ENCODE measurements at places on chromosomes 3 and 15.

- DNase-seq, result no peak
- no peak overlapping the region for H3K4me3 ChIP-seq
- no peak overlapping the region for H3K27ac ChIP-seq
- H3K36me3 ChIP-seq, result peaks cover 4% of the 10 kb centered on the region
- H3K27me3 ChIP-seq, result no peaks in the 10 kb centered on the region
- H3K4me1 ChIP-seq, result no peaks in the 10 kb centered on the region
Measured at GRCh38 chr3:58288011-58288728, 17.9 kb upstream of the RPP14 start.

GRCh38 chr15:40065166-40065565 lies 26.2 kb upstream of the SRP14 start:
- H3K27me3 ChIP-seq, result no peaks in the 10 kb centered on the region
- H3K4me1 ChIP-seq, result peaks cover 14% of the 10 kb centered on the region
- no peak overlapping the region for H3K4me3 ChIP-seq

DNA sequence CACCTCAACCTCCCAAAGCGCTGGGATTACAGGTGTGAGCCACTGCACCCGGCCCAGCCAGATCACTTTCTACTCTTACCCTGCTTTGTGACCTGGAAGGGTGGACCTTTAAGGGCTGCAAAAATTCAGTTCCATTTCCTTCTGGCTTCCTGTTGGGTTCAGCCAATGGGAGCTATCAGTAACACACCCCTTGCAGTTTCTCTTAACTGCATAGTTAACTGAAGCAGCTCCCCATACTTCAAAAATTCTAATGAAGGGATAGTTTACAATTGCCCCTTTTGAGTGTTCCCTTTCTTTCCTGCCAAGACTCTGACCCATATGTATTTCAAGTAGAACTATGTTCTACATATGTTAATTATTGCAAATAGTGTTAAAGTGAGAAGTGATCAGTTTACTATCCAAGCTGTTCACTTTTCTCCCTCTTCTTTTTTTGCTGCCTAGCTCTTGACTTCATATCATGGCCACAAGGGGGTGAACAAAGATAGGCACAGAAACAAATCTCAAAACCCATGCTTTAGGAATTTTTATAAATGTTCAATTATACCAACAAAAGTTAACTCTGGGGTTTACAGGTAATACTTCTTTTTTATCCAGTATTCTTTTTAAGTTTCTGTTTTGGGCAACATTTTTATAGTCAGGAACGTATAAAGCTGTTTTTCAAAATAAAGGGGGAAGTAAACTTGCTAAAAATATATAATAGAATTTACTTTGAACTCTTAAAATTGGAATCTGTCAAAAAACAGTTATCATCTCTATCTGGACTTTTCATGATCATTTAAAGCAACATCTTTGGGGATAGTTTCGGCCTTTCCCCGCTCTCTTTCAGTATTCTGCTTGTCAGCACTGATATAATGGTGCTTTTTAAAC lies 8.1 kb downstream of the PGBD4 start:
- peaks cover 2% of the 10 kb centered on the region for H3K4me1 ChIP-seq
- no peaks in the 10 kb centered on the region for H3K27me3 ChIP-seq
- no peak for DNase-seq

GRCh38 chr3:56889131-56889530 lies 87.4 kb upstream of the ARHGEF3 start:
- H3K27me3 ChIP-seq, result peaks cover 7% of the 10 kb centered on the region
- no peaks in the 10 kb centered on the region for H3K36me3 ChIP-seq
- no peak for DNase-seq
- H3K27ac ChIP-seq, result no peak overlapping the region
- no peak overlapping the region for H3K4me3 ChIP-seq

GRCh38 chr3:100260081-100260684 lies 609 bp upstream of the TBC1D23 start:
- peak overlapping the region; percentile 99 for H3K27ac ChIP-seq
- DNase-seq, result peak; percentile 45

DNA sequence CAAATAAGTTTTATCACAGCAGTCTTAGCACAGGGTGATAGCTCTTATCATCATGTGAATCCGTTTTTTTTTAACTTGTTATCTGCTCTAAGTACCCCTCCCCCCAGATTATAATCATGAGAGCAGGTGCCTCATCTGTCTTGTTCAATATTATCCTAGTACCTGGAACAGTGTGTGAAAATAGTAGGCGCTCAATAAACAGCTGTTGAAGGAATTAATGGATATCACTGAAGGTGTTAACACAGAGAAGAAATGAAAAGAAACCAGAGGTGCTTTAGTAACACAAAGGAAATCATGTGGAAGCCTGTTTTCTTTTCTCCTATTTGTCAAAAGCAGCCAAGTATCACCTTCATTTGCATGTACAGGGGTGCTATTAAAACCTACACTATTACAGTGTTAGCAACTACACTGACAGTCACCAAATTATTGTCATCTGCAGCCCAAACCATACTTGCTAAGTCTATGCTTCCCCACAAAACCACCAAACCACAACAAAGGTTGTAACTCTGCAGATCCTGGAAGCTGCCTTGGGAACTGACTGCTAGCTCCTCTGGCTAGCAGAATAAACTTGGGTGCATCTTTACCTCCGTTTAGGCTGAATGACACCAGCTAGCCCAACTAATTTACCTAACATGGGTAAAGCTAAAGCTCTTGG lies 2.9 kb downstream of the XPC start:
- DNase-seq, result no peak
- H3K27ac ChIP-seq, result no peak overlapping the region
- H3K4me3 ChIP-seq, result no peak overlapping the region
- peaks cover 45% of the 10 kb centered on the region for H3K4me1 ChIP-seq

GRCh38 chr3:131544557-131544956 lies 41.8 kb upstream of the MRPL3 start:
- no peak overlapping the region for H3K27ac ChIP-seq
- H3K4me1 ChIP-seq, result no peaks in the 10 kb centered on the region

- H3K4me1 ChIP-seq, result peaks cover 27% of the 10 kb centered on the region
- DNase-seq, result no peak
- no peaks in the 10 kb centered on the region for H3K27me3 ChIP-seq
- no peaks in the 10 kb centered on the region for H3K36me3 ChIP-seq
- H3K4me3 ChIP-seq, result no peak overlapping the region
- H3K27ac ChIP-seq, result no peak overlapping the region
Measured at GRCh38 chr3:117665296-117665695, 955.7 kb downstream of the TUSC7 start.

- no peak overlapping the region for H3K4me3 ChIP-seq
- H3K4me1 ChIP-seq, result no peaks in the 10 kb centered on the region
- H3K27ac ChIP-seq, result no peak overlapping the region
- no peaks in the 10 kb centered on the region for H3K36me3 ChIP-seq
- DNase-seq, result no peak
Measured at GRCh38 chr3:99475229-99475628, 163.2 kb upstream of the COL8A1 start.

DNA sequence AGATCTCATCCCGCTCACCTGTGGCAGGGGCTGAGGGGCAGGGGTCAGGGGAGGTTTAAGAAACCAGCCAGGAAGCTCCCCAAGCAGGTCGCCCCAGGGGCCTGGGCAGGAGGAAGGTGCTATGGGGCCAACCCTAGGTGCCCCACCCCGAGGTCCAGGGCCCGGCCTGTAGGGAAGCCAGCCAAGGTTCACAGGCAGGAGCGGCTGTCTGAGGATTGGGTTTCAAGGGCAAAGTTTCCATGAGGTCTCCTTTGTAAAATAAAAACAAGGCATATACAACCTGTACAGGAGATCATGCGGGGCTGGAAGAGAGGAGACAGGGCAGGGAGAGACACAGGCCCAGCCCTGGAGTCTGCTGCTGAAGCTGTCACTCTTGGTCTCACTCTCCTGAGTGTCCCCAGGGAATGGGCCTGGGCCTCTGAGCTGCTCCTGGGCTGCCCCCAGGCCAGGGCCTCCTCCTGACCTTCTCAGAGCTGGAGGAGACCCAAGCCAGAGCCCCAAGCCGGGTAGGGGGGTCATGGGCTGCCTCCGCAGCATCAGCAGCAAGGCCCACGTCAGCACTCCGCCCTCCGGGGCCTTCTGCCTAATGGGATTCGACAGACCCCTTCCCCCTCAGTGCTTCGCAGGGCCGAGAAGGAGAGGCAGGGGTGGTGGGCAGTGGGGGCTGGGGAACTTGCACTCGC lies 5.5 kb downstream of the CPLX3 start:
- H3K4me1 ChIP-seq, result no peaks in the 10 kb centered on the region
- H3K27ac ChIP-seq, result no peak overlapping the region
- no peak for DNase-seq
- H3K36me3 ChIP-seq, result no peaks in the 10 kb centered on the region
- no peak overlapping the region for H3K4me3 ChIP-seq
- peaks cover 38% of the 10 kb centered on the region for H3K27me3 ChIP-seq

GRCh38 chr15:83733206-83733605 lies 79.3 kb downstream of the ADAMTSL3 start:
- peak overlapping the region; percentile 14 for H3K27ac ChIP-seq
- H3K4me3 ChIP-seq, result no peak overlapping the region
- H3K27me3 ChIP-seq, result no peaks in the 10 kb centered on the region
- no peak for DNase-seq
- peaks cover 22% of the 10 kb centered on the region for H3K4me1 ChIP-seq
- peaks cover 3% of the 10 kb centered on the region for H3K36me3 ChIP-seq

DNA sequence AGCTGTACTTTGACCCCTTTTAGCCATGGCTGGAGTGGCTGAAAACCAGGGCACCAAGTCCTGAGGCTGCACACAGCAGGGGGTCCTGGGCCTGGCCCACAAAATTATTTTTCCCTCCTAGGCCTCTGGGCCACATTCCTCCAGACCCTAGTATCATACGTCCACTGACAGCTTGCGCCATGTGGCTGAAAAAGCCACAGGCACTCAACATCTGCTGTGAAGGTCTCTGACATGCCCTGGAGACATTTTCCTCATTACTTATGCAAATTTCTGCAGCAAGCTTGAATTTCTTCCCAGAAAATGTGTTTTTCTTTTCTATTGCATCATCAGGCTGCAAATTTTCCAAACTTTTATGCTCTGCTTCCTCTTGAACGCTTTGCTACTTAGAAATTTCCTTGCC lies 239.0 kb downstream of the SQOR start:
- H3K27me3 ChIP-seq, result peaks cover 8% of the 10 kb centered on the region
- no peaks in the 10 kb centered on the region for H3K4me1 ChIP-seq
- no peak overlapping the region for H3K27ac ChIP-seq
- H3K4me3 ChIP-seq, result no peak overlapping the region
- DNase-seq, result no peak

- no peaks in the 10 kb centered on the region for H3K36me3 ChIP-seq
- H3K4me3 ChIP-seq, result no peak overlapping the region
- DNase-seq, result no peak
- no peak overlapping the region for H3K27ac ChIP-seq
- no peaks in the 10 kb centered on the region for H3K4me1 ChIP-seq
Measured at GRCh38 chr3:168939651-168940238, 723.8 kb downstream of the MECOM start.

DNA sequence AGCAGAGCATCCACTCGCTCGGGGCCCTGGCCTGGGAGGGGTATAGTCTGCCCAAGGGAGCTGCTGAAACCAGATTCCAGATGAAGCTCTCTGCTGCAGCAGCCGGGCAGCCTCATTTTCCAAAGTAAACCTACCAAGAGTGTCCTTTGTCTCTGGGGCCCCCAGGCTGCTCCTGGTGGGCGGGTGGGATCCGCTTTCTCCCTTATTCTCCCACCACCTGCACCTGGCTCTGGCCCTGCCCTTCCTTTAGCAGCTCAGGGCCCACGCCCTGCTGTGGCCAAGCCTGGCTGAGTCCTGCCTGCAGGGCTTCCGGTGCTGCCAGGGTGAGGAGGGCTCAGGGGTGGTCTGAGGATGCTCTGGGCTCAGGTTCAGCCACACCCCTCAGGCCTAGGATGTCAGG lies 13.0 kb downstream of the SCN5A start:
- H3K27me3 ChIP-seq, result peaks cover 78% of the 10 kb centered on the region
- no peak overlapping the region for H3K4me3 ChIP-seq
- no peaks in the 10 kb centered on the region for H3K4me1 ChIP-seq
- DNase-seq, result no peak
- no peak overlapping the region for H3K27ac ChIP-seq

DNA sequence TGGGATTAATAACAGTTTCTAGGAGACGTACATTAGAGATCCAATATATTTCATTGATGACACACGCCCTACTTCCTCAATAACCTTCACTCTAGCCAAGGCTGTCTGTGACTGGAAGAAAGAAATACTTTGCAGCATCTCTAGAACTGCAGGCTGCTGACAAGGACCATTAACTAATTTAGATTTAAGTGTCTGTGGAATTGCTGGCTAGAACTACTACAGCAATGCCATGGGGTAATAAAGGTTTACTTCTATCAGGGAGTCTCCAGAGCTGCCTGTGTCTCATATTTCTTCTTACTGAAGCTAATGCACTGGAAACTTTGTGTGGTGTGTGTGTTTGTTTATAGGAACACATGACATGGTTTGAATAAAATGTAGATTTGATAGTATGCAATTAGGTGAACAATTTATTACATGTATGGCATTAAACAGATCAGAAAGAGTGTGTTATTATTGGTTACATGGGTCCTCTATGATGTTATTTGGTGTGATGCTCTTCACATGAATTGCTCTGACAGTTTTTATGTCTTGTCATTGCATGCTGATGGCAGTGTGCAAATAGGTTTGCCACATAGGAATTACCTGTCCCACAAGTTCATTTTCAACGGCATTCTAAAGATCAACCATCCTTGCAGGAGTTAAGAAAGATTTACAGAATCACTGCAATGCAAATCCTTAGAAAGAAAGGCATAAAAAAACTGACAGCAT lies 916.2 kb upstream of the CADM2 start:
- H3K36me3 ChIP-seq, result no peaks in the 10 kb centered on the region
- H3K27me3 ChIP-seq, result no peaks in the 10 kb centered on the region
- H3K27ac ChIP-seq, result no peak overlapping the region
- H3K4me1 ChIP-seq, result no peaks in the 10 kb centered on the region

DNA sequence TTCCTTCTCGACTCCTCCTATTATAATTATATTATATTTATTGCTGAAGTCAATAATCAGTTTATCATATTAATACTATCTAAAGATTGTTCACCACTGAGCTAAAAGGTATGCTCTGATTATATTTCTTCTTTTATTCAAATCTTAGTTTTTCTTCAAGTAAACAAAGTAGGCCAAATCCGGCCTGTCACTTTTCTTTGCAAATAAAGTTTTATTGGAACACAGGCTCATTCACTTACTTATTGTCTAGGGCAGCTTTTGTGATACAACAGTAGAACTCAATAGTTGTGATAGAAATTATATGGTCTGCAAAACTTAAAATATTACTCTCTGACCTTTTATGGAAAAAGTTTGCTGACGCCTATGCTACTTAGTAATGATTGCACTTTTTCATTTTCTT lies 92.4 kb upstream of the DNAJC19 start:
- peaks cover 1% of the 10 kb centered on the region for H3K27me3 ChIP-seq
- no peaks in the 10 kb centered on the region for H3K36me3 ChIP-seq
- no peak for DNase-seq

DNA sequence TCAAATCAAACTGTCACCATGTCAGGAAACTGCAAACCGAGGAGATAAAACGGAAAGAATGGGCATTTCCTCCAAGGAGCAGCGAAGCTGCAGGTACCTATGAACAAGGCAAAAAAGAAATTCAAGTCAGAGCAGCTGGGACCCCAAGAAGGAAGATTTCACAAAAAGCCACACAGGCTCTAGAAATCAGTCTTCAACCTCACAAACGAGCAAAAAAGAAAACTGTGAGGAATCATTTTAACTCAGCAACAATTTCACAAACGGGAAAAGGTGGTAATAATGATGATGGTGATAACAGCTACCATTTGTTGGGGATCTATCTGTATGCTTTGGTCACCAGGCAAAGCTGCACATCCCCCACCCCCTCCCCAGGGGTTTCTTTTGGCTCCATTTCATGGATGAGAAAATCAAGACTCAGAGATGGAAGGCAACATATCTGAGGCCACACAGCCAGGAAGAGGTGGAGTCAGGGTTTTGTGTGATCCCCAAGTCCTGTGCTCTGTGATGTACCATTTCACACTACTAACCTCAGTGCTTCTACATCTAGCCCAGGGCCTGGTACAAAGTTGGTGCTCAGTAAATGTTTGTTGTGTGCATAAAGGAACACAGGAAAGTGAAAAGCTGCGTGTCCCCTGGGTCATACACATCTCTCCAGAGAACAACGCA lies 109.9 kb downstream of the IQSEC1 start:
- H3K4me3 ChIP-seq, result no peak overlapping the region
- no peaks in the 10 kb centered on the region for H3K36me3 ChIP-seq
- H3K27ac ChIP-seq, result no peak overlapping the region
- H3K4me1 ChIP-seq, result peaks cover 38% of the 10 kb centered on the region

All from mesothelial cell of epicardium (in vitro differentiated cells).